ENCODE measurements at places on chromosomes 1 and 21.
A peak's percentile ranks its signal among the peaks of the same experiment; 100 is the strongest.

- peak; percentile 93 for DNase-seq
Observed at GRCh38 chr1:213015099-213016050, at the start of gene ANGEL2. Gene ANGEL2 (minus strand): TSS chr1:213015867. CDS start chr1:213015671, 196 bp downstream.

DNA sequence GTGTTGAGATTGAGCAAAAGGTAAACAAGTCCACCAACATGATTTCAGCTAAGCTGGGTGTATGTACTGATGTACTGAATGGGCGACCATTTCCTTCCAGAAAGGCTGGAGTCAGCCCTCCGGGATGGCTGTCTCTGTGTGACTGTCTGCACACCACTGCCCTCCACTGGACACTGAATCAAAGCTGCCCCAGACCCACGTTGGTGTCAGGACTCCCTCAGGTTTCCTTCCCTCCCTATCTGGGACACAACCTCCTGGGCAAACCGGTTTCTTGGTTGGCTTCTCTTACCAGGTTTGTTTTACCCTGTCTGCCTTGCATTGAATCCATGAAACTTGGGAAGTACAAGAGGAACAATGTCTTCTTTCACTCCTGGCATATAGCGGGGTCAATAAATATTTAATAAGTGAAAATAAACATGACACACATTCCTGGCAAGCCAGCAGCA is 5.3 kb upstream of the SRP9 start:
- peak; percentile 30 for DNase-seq

DNA sequence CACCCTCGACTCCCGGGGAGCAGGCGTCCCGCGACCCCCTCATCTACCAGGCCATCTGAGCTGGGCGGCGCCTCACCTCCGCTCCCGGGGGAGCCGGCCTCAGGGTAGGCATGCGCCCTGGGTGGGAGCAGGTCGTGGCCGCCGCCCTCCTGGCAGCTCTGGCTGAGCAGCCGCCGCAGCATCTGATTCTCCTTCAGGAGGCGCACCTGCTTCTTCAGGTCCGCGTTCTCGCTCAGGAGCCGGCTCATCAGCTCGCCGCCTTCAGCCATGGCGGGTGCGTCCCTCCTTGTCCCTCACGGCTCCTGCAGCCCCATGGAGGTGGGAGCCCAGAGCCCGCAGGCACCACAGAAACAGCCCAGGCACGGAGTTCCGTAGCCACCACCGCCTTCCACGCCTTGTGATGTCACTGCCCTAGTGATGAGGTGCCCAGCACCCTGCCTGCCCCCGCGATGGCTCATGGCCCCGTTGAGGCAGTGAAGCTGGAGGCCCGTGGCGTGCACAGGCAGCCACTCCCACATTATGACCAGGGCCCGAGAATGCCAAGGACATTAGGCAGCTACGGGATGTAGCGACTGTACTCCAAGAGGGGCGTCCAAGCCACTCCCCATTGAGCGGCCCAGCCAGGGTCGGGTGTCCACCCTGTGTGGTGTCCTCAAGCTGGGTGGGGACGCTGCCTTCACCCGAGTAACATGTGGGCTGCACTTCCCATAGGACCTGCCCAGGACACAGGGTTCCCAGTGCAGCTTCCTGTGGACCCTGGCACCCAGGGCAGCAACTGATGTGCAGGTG is 1.5 kb downstream of the SPATC1L start:
- no peak for DNase-seq

DNA sequence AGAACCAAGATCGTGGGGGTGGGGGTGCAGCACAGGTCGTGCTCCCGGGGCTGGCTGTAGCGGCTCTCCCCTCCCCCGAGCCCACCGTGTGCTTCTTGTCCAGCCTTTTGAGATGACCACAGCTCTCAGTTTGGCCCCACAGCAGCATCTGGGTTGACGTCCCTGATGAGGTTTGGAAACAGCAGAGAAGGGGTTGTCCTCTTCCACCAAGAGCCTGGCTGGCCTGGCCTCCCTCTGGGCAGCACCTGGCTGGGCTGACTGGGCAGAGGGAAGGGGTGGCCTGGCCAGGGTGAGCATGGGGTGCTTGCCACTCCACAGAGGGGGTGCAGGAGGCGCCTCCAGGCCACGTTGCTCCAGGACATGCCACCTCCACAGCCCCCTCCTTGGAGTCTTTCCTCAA is 61.5 kb downstream of the SKI start:
- DNase-seq: no peak

DNA sequence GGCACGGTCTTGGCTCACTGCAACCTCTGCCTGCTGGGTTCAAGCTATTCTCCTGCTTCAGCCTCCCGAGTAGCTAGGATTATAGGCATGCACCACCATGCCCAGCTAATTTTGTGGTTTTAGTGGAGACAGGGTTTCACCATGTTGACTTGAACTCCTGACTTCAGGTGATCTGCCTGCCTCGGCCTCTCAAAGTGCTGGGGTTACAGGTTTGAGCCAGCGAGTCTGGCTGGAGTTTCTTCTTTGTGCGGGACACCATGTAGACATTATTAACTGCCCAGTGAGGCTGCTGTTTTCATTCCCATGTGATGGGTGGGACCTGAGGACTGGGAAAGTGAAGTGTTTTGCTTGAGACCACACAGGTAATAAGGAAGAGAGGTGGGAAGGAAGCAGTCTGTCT is 23.3 kb downstream of the PLA2G5 start:
- no peak for DNase-seq

- DNase-seq: no peak
Observed at GRCh38 chr1:147336291-147336690, 93.8 kb downstream of the CHD1L start.

- no peak for DNase-seq
Observed at GRCh38 chr1:26745191-26745590, 42.6 kb upstream of the PIGV start.

DNA sequence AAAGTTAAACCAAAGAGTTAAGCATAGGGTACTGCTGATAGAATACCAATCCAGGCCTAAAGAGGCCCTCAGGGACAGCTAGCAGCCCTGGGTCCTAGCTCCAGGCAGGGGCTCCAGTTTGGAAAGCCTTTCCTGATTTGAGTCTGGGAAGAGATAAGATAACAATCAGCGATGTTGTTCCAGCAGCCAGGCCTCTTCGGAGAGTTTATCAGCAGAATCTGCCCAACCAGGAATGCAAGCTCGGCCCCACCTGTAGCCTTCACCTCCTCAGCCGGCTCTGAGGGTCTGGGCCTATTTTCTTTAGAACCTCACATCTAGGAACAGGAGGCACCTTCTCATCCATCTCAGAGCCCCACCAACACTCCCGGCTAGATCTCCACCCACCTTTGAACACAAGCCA is 42.6 kb downstream of the PLEKHA6 start:
- no peak for DNase-seq

DNA sequence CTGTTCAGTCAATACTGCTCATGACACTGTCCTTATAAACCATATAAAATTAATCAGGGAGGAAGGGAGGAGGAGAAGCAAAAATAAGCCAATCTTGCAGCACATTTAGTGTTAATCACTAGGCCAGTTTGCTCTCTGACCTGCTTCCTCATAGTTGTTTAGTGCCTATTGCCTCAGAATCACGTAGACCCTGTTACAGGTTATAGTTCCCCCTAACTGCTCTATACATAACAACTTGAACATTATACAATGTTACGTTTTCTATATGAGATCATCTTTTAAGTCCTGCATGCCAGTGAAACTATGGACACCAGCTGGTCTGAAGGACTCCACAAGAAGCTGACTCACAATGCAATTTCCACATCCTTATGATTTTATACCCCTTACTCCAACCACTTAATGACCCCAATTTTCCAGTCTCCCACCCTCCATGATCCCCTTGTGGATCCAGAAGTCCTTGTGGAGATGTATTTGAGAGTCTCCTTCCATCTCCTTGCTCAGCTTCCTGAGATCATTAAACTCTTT is 34.9 kb upstream of the TACSTD2 start:
- DNase-seq: no peak

GRCh38 chr1:210244746-210245367 is 12.3 kb downstream of the SERTAD4 start:
- no peak for DNase-seq

GRCh38 chr1:231844986-231845502 is 218.5 kb downstream of the DISC1 start:
- DNase-seq: no peak

DNA sequence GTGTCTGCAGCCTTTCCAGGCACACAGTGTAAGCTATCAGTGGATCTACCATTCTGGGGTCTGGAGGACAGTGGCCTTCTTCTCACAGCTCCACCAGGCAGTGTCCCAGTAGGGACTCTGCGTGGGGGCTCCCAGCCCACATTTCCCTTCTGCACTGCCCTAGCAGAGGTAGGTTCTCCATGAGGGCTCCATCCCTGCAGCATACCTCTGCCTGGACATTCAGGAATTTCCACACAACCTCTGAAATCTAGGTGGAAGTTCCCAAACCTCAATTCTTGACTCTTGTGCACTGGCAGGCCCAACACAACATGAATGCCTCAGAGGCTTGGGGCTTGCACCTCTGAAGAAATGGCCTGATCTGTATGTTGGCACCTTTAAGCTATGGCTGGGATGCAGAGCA is 6.8 kb downstream of the CRYZ start:
- DNase-seq: no peak

GRCh38 chr1:248824301-248824700 is 1.4 kb downstream of the SH3BP5L start:
- DNase-seq: no peak

DNA sequence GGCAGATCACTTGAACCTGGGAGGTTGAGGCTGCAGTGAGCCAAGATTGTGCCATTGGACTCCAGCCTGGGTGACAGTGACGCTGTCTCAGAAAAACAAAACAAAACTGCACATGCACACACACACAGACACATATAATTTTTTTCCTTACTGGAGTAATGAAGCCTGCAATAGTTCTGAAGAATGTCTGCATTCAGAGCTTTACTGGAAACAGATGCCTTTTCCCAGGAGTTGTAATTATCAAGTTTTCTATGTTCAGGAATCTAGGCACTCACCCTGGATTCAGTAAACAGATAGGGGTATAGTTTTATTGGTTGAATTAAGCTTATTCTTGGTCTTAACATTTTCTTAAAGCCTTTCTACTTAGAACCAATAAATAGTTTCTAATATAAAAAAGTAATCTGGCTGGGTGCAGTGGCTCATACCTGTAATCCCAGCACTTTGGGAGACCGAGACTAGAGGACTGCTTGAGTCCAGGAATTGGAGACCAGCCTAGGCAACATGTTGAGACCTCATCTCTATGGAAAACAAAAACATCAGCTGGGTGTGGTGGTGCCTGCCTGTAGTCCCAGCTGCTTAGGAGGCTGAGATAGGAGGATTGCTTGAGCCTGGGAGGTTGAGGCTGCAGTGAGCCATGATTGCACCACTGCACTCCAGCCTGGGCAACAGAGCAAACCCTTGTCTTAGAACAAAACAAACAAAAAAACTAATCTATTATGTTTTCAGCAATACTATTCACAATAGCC is 15.8 kb downstream of the SPEN start:
- no peak for DNase-seq

- DNase-seq: no peak
Observed at GRCh38 chr1:162327788-162328165, 48.9 kb downstream of the SPATA46 start.
